Esophagus squamous epithelium (tissue), 5 donors: ENCODE measurements at places on chromosomes 1 and 21.

DNA sequence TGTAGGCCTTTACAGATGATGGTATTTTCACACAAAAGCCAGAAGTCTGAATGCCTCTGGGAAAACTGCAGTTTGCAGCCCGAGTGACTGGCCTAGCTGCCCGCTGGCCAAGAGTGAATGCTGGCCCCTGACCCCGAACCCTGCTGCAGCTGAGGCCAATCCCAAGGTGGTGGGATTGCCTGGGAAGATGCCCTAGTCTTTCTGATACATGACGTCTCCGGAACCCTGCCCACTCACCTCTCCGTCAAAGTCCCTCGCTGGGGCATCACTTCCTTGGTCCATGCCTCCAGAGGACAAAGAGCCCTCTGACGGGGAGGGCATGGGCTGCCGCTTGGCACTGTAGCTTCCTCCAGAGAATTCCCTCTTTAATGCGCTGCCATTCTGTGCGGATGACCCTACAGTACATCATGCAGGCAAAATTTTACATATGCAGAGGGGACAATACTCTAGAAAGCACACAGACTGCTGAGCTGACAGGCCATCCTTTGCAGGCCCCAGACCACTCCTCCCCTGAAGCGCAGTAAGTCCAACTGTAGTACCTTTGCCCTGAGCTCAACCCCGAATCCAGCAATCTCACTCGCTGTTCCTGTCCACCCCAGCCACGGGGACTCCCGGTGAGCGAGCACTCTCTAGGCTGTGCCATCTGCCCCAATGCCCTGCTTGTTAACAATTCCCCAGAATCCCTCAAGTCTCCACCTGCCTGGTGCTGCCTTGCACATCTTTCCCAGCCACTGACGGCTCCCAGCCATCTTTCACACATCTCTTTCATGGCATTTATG is 54.7 kb downstream of the COQ8A start:
- no peak for DNase-seq

DNA sequence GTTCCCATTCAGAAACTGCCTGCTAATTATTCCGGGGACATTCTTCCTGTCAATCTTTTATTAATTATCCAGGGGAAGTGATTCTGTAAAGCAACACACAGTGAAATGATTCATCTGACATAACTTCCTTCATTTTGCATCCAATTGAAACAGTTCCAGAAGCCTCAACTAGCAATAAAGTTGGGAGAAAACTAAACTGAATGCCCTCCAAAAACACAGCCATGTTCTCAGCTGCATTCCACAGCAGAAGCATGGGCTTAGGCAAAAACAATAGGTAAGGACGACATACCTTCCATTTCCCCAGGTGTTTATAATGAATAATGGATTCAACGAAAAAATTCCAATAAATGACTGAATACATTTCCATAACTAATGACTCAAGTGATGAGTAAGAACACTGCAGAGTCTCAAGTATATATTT is 36.9 kb upstream of the TARBP1 start:
- no peak for DNase-seq

DNA sequence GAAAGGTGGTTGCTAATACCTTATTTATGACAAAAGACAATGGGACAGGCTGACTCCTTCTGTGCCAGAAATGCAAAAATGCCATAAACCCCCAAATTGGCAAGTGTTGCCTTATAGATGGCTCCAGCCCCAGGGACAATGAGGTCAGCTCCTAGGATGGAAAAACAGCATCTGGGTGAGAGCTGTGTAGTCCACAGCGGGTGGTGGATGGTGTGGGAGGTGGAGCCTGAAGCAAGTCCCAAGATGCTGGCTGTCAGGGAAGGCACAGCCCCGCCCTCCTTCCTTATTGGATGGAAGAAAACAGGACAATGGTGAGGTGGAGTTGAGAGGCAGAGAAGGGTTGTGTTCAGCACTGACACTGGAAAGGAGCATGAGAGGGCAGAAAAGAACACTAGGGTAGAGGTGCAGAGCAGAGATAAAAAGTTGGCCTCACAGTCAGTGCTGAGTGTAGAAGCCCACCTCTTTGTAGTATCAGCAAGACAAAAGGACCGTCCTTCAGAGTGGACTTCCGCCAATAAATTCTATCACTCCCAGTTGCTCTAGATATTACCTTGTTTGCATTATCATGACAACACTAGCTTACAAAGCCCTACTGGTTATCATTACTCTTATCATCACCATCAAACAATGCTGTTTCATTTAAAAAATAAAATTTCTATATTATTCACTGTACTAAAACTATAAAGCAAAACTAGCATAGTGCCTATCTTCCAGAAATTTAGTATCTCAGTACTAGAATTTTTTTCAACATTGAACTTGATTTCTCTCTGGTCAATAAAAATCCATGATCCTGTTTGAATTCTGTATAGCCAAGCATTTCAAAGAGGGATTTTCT is 3.7 kb upstream of the SDE2 start:
- DNase-seq, result no peak

DNA sequence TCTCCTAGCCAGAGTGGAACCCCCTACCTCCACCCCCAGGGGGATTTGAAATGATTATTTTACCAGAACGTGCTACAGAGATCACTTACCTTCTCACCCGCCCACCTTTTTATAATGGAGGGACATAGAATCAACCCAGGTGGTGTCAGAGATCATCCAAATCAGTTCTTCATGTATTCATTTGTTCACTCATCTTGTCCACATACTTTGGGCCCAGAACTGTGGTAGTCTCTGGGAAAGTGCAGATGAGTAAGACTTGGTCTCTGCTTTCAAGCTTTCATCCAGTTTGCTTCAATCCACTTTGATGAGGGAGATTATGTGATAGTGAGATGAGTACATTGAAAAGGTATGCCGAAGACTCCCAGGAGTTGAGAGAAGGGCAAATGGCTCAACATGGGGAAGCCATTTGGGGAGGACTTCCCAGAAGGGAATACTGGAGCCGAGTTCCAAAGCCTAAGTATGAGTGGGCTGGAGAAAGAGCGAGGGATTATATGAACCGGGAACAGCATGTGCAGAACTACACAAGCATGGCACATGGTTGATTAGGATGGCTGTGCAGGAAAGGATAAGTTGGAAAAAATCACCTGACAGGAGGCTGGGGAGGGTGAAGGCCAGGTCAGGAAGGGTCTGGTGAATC is 1.9 kb downstream of the FGGY start:
- no peak for DNase-seq

GRCh38 chr1:181134543-181135436 is 46.3 kb downstream of the IER5 start:
- no peak for DNase-seq

DNA sequence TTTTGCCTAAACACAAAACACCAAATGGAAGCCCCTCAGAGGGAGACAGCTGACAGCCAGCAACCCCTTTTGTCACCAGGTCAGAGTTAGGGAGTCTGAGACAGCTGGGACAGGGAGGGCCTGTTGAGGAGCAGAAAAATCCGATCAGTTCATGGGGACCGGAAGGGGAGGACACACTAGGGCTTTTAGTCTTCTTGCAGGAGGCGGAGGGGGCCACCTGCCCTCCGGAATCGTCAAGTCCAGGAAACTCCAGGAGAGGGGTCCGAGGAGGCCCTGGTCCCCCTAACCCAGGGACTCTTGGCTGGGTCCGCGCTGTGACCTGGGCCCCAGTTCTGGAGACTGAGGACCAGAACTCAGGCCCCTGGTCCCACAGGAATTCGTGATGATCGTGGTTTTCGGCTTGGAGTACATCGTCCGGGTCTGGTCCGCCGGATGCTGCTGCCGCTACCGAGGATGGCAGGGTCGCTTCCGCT is 34.2 kb downstream of the KCNQ4 start:
- no peak for DNase-seq

DNA sequence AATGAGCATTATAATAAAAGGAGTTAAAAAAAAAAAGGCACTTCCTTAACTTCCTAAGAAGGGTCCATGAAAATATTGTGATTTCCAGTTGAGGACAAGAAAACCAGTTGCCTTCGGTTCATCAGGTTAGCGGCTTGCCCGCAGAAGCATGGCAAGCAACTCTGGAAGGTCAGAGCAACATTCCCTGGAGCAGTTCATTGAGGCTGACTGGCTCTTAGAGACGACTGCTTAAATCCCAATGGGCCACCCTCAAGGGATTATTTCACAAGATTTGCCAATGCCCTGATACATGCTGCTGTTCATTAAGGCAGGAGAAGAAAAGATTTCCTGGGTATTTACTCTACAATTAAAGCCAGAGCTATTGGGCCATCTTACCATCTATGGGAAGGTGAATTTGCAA is 29.0 kb upstream of the CASQ2 start:
- DNase-seq, result no peak

- no peak for DNase-seq
Measured at GRCh38 chr1:192225266-192225665, 67.0 kb downstream of the RGS18 start.

DNA sequence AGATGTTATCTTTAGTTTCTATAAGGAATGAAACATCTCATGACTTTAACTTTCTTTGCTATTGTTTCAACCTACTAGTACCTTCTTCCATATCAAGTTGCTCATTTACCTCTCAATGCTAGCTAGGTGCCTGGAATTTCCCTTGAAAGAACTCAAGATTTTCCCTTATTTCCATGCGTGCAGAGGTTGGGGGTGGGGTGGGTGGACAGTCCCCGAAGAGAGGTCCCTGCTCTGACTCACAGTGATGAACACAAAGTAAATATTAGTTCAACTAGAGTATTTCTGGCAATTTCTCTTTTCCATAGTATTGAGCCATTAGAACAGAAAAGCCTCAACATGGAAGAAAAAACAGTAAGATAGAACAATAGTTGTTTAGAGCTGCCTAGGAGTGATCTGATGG is 239.0 kb upstream of the ZP4 start:
- no peak for DNase-seq

DNA sequence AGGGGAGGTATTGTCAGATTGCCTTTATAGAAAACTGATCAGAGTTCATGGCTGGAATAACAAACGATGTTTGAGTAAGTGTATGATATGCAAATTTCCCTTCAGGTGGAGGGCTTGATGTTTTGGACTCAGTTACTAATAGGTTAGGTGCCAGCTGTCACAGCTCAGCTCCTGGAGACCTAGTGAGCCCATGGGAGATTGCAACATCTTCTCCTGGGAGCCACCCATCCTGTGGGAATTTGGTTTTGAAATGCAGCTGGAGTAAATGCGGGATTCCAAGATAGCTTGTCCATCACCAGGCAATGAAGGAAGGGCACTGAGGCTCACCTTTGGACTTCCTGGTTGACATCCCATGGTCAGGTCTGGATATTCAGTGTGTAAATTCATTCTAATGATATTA is 211.4 kb upstream of the NRIP1 start:
- no peak for DNase-seq

DNA sequence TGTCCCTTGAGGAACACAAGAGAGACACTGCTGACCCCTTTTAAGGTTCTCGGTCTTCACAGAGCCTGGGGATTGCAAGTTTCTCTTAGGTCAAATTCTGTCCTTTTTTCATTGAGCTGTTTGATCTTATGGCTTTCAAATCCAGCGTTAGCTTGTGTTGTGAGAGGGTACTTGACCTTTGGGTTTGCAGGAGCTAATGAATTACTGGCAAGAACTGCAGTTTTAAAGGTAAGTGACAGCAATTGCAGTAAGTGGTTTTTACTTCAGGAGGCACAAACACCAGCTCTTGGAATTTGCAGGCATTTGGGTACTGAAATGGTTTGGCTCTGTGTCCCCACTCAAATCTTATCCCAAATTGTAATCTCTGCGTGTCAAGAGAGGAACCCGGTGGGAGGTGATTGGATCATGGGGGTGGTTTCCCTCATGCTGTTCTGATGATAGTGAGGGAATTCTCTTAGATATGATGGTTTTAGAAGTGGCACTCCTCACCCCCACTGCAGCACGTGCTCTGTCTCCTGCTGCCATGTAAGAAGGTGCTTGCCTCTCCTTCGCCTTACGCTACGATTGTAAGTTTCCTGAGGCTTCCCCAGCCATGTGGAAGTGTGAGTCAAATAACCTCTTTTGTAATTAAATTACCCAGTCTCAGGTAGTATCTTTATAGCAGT is 134.5 kb upstream of the LYPLAL1 start:
- no peak for DNase-seq

DNA sequence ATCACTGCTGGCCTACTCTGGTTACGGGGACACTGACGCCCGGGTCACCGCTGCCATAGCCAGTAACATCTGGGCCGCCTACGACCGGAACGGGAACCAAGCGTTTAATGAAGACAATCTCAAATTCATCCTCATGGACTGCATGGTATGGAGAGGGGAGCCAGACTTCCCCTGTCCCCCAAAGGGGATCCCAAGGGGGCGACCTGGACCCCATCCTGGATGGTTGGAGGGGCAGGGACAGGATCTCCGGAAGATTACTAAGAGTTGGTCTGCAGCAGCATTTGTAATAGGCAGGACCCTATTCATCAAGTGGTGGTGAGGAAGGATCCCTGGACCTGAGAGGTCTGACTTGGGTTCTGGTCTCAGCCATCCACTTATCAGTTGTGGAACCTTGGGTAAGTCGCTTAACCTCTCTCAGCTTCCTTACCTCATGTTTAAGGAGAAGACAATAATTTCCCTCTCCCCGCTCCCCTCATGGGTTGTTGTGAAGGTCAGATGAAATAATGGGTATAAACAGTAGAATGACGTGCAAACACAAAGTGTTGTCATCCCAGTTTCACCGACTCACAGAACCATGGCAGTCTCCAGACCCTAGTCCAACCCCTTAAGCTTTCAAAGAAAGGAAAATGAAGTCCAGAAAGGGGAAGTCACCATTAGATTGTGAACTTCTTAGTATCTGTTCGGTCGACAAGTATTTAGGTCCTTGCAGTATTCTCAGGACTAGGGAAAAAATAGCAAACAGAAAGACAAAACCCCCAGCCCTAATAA is 883 bp downstream of the LAMTOR2 start:
- DNase-seq, result no peak

- no peak for DNase-seq
Measured at GRCh38 chr1:162561616-162562469, at the start of gene UAP1. TSS of gene UAP1 (plus strand) at chr1:162561722. CDS start at chr1:162566069, 4,347 bp downstream.

DNA sequence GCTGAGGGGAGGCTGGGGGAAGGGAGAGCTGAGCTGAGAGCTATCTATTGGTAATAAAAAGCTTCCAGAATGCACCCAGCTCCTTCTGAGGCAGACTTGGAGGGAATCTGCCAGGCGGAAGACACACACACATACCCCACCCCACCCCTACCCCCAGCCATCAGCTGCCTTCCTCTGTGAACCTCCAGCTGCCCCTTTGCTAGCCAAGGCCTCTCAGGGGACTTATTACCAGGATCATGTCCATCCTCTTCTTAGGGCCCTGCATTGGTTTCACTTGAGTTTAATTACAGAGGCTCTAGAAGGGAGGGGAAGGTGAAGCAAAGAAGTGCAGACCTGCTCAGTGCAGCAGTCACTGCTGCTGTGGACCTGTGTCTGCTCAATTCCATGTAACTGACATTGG is 156.4 kb downstream of the OMA1 start:
- no peak for DNase-seq

GRCh38 chr1:18160290-18160942 is 52.8 kb downstream of the IGSF21 start:
- no peak for DNase-seq

DNA sequence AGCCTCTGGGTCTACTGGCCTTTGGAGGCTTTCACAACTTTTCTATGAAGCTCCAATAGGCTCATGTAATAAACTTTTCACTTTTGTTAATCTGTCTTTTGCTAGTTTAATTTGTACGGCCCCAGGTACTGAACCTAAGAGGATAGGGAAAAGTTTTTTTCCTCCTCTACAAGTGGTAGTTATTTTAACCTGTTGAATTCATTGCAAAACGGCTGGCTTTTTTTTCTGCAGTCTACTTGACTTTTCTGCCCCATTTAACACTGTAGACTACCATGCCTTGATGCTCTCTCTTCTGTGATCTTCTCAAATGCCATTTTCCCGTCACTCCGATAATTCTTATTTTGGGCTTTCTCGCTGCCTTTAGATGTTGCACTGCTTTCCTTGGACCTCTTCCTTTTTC is 43.6 kb upstream of the DR1 start:
- no peak for DNase-seq

- DNase-seq, result no peak
Measured at GRCh38 chr1:103941086-103941485, 191.4 kb downstream of the AMY1C start.
